ENCODE measurements at places on chromosomes 5 and 9.

DNA sequence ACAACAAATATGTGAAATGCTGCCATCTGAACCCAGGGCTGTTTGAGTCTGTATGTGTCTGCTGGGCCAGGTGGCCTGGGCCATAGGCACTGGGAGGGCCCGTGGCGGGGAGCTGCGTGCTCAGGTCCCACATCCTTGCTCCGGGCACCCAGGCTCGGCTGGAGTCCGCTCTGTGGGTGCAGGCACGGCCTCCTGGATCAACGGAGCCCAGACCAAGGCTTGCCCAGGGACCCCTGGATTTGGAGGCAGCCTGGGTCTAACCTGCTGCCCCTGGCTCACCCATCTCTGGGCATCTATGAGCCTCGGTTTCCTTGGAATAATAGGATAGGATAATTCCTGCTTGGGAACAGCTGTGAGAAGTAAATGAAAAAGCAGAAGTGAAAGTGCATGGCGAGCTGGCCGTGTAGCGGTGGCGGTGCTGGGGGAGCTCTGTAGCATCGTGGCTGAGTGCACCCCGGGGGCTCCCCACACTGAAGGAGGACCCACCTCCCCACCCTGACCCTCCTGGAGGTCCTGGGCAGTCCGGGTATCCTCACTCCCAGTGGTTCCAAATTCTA lies 1.2 kb downstream of the CDHR2 start:
- DNase-seq: no peak

- DNase-seq: no peak
Observed at GRCh38 chr9:131491001-131491710, 11.6 kb upstream of the POMT1 start.

DNA sequence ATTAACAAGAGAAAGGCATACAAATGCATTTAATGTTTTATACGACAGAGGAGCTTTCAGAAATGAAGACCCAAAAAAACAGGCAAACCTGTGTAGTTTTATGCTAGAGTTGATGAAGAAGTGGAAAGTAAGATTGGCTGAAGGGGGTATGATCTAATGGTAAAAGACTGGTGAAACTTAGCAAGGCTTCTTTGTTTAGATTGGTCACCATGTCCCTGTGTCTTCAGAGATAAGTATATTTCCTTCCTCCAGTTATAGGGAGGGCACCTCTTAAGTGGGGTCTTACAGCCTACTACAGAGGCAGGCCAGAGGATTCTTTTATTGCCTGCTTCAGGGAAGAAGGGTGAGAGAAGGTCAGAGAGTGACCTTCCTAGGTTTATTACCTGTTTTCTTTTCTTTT lies 56.4 kb downstream of the PRKACG start:
- no peak for DNase-seq

GRCh38 chr5:120682851-120683250 lies 218.8 kb downstream of the PRR16 start:
- no peak for DNase-seq

DNA sequence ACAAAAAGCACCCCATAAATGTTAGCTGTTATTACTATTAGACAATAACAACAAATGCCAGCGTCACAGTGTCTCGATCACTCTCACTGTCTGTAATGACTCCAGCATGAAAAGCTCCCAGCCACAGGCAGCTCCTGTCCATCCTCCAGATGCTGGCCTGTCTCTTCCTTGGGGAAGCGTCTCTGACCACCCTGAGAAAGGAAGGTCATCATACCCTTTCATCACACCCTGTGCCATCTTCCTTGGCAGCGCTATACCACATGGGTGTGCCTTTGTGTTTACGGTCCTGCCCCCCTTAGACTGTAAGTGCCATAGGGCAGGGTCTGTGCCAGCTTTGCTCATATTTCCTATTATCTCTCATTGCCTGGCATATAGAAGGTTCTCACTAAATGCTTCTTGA lies 90.6 kb downstream of the PRRT1B start:
- no peak for DNase-seq

- no peak for DNase-seq
Observed at GRCh38 chr5:33509036-33509435, 68.3 kb downstream of the TARS1 start.

GRCh38 chr9:111668026-111668573 lies 6.7 kb downstream of the GNG10 start:
- DNase-seq: no peak

GRCh38 chr5:90640484-90641059 lies 82.0 kb downstream of the ADGRV1 start:
- no peak for DNase-seq

DNA sequence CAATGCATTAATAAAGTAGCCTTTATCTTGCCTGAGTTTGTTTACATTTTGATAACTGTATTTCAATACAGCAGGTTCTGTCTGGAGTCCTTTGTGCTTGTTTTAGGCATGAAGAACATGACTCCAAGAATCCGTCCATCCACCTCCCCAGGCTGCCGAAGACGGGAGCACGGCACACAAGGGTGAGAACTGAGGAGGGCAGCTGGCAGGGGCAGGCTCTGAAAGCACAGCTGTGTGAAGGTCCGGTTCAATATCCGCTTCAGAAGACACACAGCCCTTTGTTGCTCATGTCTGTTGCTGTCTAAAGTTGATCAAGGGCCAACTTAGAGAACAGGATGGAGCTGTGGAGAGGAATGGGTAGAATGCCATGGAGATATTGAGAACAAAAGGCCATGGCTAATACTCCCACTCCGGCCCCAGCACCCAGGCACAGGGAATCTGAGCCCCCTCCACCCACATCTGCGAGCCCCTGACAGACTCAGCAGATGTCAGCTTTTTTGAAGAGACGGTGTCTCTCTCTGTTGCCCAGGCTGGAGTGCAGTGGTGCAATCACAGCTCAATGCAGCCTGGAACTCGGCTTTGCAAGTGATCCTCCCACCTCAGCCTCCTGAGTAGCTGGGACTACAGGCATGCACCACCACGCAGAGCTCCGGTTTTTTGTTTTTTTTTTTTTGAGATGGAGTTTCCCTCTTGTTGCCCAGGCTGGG lies 58.5 kb upstream of the GNE start:
- DNase-seq: no peak

DNA sequence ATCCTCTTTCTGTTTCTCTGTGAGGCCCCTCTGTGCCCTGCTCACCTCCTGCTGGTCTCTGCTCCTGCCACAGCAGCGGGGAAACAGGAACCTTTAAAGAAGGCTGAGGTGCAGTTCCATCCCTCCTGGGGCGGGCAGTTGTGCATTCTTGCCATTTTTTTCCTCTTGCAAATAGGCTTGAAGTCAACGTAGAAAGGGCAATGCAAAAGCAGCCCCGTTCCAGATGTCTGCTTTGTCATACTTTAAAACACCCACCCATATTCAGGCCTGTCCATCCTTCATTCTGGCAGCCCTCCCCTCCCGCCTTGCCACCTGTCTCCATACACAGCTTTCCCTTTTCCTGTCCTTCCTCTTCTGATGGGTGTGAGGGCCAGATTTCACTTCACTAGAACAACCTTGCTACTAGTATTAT lies 65.4 kb upstream of the KLF9 start:
- DNase-seq: no peak

GRCh38 chr5:128216860-128217531 lies 133.4 kb downstream of the SLC12A2 start:
- DNase-seq: no peak

DNA sequence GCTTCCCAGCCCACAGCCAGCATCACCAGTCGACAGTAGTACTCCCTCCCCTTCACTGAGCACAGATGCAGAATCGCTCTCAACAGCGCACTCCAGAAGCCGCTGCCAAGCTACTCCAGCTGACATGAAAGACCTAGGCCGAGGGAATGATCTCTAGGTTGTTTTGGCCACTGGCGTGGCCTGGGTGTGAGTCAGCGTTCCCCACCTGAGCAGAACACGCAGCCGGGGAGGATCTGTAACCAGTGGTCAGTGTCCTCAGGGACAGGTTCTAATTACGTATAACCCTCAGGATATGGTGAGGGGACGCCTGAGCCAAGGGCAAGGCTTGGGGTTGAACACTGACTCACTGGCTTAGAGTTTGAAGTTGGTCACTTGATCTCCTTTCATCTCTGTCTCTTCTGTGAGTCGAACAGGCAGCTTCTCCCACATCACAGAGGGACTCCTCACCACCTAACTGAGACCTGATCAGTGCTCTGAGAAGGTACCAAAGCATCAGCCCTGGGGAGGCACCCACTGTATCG lies 76.9 kb upstream of the IL17B start:
- no peak for DNase-seq

DNA sequence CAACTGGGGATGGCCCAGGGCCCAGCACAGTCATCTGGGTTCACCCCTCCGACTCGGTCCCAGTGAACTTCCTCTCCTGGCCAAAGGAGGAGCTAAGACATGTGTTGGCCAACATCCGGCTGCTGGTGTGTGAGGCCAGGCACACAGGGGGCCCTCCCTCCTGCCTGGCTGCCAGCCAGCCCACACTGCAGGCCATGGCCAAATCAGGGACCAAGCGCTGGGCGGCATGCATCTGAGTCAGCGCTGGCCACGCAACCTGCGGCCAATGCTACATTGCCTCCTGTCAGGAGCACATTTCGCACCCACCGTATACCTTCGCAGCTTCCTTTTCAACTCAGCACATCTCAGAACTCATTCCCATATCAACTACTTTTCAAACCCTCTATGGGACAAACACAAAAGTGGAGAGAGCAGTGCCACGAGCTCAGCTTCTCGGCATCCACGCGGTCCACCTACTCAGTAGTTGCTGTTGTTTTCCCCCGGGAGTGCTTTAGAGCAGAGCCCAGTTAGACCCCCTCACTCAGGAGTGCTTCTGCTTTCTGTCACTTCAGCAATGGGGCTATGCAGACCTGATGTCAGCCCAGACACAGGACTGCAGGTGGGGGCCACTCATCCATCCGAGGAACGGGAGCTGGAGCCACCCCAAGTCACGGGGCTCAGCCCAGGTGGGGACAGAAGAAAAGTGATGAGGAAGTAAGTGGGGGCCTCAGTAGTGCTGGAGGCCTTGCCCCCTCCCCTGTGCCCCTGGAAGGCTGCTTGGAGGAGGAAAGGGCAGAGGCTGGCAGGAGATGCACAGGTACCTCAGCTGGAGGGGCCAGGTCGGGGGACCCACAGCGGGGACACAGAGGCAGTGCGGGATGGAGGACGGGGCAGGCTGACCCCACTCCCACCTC lies 13.9 kb downstream of the NINJ1 start:
- DNase-seq: no peak

DNA sequence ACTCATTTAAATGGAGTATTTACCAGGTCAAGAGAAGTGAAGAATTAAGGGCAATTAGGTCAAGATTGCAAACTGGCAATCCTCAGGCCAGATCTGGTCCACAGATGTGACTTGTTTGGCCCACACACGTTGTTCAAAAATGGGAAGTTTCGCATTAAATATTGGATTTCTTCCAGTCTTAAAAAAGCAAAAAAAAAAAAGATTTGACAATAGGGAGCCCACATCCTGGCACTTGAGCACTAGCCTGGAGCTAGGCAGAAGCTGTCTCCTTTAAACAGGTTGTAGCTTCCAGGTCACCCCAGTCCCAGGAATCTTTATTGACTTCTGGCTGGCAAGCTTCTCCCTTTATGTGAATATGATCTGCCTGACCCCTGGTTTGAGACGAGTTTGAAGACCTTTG lies 520.4 kb downstream of the RAB3C start:
- no peak for DNase-seq

DNA sequence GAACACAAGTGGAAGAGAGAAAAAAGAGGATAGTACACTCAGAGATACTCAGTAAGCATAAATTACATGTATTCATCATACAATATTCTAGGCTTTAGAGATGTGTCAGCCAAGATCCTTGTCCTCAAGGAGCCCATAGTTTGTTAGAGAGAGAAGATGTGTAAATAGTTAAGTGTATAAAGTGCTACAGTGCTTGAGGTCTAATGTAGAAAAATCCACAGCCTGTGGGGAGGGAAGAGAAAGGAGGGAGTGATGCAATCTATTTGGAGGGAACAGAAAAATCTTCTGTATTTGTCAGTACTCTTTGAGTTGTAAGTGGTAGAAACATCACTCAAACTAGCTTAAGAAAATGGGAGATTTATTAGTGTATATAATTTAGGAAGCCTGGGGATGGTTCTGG lies 81.9 kb downstream of the PALM2AKAP2 start:
- DNase-seq: no peak

- no peak for DNase-seq
Observed at GRCh38 chr9:127539259-127539981, 72.7 kb upstream of the STXBP1 start.

GRCh38 chr5:160484678-160485077 lies 63.0 kb downstream of the PTTG1 start:
- no peak for DNase-seq

DNA sequence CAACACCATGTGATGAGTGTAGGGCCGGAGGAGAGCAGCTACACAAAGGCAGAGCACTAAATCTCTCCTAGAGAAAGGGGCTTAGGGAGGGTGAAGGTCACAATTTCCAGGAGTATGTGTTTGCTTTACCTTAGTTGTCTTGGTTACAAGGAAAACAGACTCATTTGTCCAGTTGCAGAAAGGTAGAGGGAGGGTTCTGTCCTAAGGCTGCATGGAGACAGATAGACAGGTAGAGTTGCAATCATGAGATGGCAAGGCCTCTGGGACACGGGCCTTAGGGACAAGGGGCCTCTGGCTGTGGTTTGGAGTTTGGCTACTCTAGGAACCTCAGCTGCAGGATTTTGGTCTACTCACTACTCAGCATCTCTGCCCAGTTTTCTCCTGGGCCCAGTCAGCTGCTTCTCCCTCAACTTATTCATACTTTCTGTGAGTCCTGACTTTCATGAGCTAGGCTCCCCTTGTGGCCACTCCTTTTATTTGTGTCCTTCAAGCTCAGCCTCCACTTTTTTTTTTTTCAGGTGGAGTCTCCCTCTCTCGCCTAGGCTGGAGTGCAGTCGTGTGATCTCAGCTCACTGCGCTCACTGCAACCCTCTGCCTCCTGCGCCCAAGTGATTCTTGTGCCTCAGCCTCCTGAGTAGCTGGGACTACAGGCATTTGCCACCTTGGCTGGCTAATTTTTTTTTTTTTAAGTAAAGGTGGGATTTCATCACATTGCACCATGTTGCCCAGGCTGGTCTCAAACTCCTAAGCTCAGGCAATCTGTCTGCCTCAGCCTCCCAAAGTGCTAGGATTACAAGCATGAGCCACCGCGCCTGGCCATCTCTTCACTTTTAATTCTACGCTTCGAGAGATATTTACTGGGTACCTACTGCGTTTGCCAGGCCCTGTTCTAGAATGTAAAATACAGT lies 76.6 kb downstream of the PTPDC1 start:
- DNase-seq: no peak

DNA sequence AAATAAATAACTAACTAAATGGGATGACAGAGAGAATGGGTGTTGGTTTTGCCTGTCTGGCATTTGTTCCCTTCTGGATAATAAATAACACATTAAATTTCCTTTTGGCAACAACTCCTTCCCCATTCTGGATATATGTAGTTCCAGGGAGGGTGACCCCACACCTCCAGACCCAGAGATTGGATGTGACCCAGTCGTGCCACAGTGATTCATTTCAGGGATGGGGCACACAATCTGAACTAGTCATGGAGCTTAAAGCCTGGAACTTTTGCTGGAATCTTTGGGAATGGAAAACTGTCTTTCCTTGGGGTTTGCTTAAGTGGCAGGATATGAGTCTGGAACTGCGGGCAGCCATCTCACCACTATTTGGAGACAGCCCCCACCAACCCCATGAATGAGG lies 11.3 kb downstream of the KLF9 start:
- no peak for DNase-seq

Measured in activated naive CD4-positive, alpha-beta T cell treated with anti-CD3 and anti-CD28 coated beads, Interleukin-2, amount 50 U/mL, for 16 hours (primary cell).